ENCODE measurements at places on chromosomes 1 and 21. TPM values are rescaled to one million over a fixed set of nuclear protein-coding genes. Genes with fewer than 3 reads are reported as not detected.
A peak's percentile ranks its signal among the peaks of the same experiment; 100 is the strongest.

DNA sequence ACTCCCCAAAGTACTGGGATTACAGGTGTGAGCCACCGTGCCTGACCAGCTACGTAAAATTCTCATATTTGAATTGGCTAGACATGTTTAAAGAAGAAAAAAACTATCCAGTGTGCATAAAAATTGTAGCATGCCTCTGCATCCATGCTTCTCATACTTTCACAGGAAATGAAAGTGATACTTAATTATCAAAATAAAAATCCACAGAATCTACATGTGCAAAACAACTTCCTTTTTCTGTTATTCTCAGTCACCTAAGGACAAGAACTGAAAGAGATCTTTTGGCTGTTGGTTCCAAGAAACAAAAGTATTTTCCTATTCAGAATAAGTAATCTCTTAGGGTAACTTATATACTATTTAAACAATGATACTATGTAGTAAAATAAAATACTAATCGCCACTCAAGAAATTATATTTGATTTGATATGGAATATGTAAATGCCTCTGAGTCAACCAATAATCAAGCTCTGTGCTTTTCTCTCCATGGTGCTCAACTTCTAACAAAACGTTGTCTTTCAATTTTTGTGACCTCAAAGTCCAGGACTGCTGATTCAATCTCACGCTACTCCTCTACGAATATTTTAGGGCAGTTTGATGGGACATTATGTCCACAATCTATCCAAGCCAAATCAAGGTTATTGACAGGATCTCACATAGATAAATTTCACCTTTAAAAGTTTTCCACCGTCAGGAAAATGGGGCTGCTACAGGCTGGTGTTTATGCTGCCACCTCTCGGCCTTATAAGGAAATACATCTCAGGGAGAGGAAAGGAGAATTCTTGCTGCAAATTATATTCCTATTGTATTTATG lies 102.7 kb downstream of the ZNF281 start:
- DNase-seq = no peak

DNA sequence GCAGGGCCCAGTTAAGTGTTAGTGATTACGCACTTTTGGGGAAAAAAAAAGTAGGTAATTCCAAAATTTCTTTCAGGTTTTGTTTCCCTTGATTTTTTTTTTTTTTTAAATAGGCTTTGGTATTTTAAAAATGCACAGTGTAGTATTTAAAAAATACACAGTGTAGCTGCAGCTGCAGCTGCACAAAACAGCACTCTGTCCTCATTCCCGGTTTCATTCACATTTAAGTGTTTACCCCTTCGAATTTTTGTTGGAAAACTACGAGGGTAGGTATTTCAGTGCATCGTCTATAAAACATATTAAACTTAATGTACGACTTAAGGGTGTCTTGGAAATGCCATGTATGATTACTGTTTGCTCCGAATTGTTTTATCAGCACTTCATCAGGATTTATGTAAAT lies 3.4 kb downstream of the NEK7 start:
- DNase-seq = no peak

DNA sequence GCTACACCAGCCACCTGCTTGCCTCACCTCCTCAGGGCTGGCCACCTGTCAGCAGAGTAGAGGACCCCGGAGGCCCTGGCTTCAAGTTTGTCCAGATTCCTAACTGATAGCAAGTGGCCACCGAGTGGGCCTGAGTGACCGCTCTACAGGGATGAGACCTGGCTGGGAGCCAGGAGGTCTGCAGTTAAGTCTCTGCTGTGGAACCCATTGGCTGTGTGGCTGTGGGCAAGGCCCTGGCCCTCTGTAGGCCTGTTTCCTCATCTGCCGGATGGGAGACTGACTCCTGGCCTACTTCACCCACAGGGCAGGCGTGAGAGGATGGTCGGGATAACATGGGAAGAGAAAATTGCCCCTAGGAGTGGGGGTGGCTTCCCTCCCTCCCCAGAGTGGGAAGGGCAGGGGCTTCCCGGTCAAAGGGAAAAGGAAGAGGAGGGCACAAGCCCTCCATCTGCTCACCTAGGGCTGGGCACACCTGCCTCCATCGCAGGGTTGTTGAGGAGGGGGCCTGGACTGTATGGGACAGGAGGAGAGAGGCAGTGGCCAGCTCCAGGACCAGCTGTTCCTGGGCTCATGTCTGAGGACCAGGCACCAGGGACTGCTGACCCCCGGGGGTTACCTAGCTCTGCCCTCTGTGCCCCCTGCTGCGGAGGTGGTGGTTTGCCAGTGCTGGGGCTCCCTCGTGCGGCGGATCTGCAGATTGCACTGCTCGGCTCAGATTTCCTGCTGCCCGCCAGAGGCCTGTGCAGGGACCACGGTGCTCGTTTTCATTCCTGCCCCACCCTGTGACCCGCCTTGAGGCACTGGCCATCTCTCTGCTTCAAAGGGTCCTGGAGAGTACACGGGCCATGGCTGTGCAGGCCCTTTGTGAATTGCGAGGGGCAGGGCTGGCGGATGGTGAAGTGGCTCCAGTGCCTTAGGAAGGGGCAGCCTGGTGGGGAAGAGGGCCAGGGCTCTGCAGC lies 9.1 kb upstream of the MTFR1L start:
- peak; percentile 61 for DNase-seq

GRCh38 chr1:52288286-52288685 lies 77.7 kb downstream of the CC2D1B start:
- DNase-seq = no peak

GRCh38 chr1:101162736-101163735 lies 73.8 kb upstream of the S1PR1 start:
- DNase-seq = no peak

GRCh38 chr1:9755441-9755995 lies 68.2 kb downstream of the CLSTN1 start:
- no peak for DNase-seq

DNA sequence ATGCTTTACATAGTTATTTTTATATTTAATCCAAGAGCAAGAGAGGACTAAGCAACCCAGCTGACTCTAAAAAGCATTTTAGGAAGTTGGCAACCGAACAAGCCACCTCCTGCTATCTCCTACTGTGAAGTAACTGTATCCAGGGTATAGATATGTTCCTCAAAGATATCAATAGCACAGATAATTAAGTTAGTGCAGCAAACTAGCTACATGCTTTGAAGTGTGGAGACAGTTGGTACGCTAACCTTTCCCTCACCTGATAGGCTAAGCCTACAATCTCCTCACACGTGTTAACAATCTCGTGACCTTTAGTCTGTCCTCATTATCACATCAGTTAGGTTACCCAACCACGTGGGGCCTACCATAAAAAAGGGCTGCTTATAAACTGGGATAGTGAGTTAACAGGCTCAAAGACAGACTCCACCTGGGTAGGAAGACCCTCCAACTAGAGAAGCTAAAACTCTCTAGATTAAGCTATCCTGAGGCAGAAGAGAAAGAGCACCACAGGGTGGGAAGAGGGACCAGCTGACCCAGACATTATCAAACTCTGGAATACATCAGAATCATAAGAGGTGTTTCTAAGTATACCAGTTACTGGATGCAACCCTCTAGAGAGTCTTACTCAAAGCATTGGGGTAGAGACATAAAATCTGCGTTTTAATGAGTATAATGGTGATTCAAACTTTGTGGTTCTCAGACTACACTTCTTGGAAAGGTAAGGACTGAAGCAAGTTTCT lies 340.1 kb upstream of the ESRRG start:
- DNase-seq = no peak

DNA sequence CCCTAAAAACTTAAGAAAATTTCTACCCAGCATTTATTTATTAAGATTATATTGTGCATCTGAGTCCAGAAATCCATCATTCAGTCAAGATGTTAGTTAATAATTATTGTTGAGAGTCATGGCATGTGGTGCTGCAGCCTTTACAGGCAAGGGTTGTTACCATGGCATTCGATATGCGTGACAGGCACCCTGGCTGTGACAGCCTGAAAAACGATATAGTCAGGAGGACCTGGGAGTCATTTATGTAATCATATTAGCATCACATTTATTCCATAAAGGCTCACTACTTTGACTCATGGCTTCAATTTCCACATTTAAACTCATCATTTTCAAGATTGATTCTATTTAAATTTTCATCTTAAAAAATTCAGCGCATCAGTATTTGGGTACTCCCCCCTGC lies 68.0 kb downstream of the CACHD1 start:
- DNase-seq = no peak

GRCh38 chr1:179034720-179035119 lies 9.0 kb downstream of the FAM20B start:
- DNase-seq = no peak

DNA sequence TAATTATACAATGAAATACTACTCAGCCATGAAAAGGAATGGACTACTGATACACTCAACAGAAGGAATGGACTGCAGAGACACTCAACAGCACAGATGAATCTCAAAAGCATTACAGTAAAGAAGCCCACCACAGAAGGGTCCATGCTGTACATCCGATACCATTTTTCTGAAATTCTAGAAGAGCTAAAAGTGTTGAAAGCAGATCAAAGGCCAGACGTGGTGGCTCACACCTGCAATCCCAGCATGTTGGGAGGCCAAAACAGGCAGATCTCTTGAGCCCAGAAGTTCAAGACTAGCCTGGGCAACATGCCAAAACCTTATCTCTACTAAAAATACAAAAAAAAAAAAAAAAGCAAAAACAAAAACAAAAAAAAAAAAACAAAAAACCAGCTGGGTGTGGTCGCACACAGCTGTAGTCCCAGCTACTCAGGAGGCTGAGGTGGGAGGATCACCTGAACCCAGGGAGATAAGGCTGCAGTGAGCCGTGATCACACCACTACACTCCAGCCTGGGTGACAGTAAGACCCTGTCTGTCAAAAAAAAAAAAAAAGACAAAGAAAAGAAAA lies 15.5 kb downstream of the PPP1R15B start:
- no peak for DNase-seq

DNA sequence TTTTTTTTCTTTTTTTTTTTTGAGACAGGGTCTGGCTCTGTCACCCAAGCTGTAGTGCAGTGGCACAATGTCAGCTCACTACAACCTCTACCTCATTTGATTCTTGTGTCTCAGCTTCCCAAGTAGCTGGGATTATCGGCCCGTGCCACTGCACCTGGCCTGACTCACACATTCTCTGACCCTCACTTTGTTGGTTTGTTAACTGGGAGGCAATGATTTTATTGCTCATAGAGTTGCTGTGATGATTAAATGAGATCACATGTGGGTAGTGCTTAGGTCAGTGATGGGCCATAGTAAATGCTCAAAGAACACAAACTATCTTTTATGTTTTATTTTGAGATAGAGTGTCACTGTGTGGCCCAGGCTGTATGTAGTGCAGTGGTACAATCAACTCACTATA lies 47.3 kb upstream of the SSBP3 start:
- DNase-seq = no peak

- no peak for DNase-seq
Observed at GRCh38 chr1:188427642-188428041, 1598.9 kb downstream of the PLA2G4A start.

DNA sequence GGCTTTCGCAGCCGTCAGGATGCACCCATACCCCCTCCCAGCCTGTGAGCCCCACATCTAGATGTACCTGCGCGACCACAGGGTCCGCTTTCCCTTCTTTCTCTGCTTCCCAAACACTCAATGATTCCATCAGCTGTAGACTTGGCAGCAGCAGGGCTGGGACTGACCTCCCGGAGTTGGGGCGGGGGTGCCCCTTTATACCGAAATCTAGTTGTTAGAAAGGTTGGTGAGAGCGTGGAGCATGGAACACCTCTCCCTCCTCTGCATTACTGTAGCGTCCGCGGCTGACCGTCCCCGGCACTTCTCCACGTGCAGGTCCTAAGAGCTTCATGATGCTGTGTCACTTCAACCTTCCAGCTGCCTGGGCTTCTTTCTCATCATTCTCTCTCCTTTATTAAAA lies 21.1 kb upstream of the ACTRT2 start:
- no peak for DNase-seq

- no peak for DNase-seq
Observed at GRCh38 chr1:32763221-32763620, 53.9 kb downstream of the YARS1 start.

DNA sequence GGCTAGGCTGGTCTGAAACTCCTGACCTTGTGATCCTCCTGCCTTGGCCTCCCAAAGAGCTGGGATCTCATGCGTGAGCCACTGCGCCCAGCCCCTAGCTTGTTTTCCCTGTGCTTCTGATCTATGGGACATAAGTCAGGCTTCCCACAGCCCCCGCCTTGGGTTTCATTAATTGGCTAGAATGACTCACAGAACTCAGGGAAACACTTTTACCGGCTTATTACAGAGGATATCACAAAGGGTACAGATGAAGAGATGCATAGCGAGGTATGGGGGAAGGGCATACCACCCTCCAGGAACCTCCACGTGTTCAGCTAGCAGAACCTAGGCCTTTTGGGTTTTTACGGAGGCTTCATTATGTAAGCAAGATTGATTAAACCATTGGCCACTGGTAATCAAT lies 1.5 kb upstream of the MAP1LC3C start:
- no peak for DNase-seq

- DNase-seq = no peak
Observed at GRCh38 chr1:69991644-69992043, 213.7 kb downstream of the LRRC40 start.

- DNase-seq = no peak
Observed at GRCh38 chr1:246592695-246593094, 26.4 kb downstream of the CNST start.

DNA sequence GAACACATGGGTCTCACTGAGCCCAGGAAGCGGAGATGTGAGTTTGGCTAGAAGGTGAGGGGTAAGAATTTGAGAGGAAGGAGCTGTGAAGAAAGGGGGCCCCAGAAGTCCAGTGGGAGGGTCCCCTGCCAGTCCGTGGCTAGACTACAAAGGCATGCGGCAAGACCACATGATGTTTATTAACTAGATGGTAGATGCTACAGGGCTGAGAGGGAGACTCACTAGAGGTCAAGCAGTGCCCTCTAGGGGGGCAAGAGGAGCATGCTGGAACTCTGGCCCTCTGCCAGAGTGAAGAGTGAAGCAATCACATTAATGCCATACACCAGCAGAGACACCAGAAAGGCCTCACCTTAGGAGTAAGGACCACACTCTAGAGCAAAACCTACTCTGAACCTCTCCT lies 12.2 kb downstream of the KIAA0319L start:
- DNase-seq = no peak

- no peak for DNase-seq
Observed at GRCh38 chr1:46284597-46285564, 18.5 kb downstream of the LRRC41 start.

- DNase-seq = no peak
Observed at GRCh38 chr1:9182784-9183257, 51.8 kb upstream of the H6PD start.

DNA sequence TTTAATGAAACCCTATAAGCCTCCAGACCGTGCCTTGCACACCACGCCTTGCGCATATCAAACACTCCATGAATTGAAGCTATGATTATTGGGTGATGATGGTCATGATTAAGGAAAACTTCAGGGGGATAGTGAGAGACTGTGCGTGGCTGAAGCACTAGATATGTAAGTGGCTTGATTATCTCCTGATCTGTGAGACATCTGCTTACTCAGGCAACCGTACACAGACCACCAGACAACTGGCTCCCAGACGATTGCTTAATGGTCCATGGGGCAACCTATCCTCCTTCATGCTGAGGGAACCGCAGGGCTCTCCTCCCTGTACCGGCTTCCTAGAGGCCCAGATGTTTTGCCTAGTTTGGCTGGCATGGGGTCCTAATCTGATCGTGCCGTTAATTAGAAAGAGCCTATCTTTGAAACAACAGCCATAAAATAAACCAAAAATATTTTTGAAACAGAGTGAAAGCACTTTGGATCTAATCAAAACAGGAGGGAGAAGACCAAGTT lies 51.6 kb downstream of the IRF2BP2 start:
- no peak for DNase-seq

Gene SLC6A17
- total RNA-seq = 0.07 TPM

Gene GORAB
- 7.6 TPM for total RNA-seq

Gene KLHDC9
- 4.8 TPM for total RNA-seq

Gene GLIS1
- not detected for total RNA-seq

Gene ANKRD35
- 0.59 TPM for total RNA-seq

Gene LRRC39
- 144 TPM for total RNA-seq

Gene MR1
- total RNA-seq = 3.8 TPM

Gene KDM5B
- total RNA-seq = 15.1 TPM

Gene UBQLN4
- total RNA-seq = 34.1 TPM
